ENCODE measurements at places on chromosomes 1 and 21.

DNA sequence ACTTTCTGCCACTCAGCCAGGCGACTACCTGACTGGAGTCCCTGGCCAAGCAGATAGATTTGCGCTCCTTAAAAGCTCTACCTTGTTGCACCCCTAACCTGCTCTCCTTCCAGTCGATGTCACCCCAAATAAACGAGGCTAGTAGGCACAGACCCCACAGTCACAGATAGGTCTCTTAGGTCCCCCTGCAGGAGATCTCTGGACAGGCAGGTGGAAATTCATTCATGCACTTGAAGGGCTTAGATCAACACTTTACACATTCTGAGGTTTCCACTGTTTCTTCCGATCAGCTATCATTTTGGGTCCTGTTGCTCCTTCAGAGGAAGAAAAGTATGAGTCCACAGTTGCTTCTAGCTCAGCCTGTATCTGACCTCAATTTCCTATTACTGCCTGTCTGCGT lies 272.6 kb upstream of the FMN2 start:
- no peak for DNase-seq

DNA sequence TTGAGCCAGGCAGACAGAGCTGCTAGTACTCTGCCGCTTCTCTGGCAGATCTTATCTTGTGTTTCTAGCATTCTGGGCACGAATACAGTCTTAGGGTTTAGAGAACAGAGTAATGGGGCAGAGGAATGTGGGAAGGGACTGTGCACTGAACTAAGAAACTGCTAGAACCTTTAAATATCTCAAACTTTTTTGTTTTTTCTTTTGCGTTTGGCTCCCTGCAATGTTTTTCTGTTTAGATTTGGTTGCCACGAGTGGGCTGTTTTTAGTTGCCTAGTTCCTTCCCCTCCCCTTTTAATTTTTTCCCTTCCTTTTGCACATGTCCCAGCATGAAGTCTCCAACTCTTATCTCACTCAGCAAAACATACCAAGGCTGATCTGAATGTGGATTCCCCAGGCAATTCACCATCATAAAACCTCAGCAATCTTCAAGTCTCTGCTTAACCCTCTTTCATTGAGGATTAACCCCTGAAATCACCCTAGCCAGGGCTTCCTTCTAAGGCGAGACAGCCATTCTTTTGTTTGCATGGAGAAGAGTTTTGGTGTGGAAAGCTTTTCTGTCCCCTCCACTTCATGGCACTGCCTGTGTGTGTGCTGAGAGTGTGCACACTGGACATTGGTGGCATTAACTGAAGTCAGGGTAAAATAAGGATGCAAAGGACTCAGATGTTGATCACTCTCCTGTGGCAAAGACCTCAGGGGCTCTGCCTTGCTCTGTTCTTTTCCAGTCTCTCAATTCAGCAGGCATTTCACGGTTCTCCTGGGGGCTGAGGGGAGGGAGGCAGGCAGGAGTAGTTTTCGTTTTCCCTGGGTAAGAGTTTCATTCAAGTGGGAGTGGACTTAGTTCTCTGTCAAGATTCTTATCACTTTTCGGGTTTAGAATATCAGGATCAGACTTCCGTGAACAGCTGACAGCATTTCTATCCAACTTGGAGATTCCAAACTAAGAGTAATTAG lies 2.8 kb upstream of the ATF3 start:
- no peak for DNase-seq

DNA sequence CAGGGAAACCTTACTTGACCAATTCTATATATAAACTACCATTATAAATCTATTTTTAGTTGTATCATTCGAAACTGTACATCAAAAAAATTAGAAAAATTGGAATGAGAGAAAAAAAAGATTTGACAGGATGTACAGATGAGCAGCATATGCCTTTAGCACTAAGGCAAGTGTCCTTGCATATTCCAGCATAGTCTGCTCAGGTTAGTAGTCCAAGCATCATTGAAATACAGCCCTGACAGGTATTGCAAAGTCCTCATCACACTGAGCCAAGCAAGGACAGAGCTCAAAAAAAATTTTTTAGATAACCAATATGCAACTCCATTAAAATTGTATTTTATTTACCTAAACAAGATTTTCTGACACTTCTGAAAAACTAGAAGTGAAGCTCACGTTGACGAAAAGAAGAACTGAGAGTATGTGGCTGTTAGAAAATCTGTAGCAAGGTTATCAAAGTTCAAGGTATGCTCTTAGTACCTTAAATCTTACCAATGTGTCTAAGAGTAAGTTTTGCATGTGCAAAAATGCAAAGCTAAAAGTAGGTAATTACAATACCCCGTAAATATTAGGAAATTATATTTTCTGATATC lies 465.6 kb upstream of the ADGRL4 start:
- DNase-seq, result no peak

DNA sequence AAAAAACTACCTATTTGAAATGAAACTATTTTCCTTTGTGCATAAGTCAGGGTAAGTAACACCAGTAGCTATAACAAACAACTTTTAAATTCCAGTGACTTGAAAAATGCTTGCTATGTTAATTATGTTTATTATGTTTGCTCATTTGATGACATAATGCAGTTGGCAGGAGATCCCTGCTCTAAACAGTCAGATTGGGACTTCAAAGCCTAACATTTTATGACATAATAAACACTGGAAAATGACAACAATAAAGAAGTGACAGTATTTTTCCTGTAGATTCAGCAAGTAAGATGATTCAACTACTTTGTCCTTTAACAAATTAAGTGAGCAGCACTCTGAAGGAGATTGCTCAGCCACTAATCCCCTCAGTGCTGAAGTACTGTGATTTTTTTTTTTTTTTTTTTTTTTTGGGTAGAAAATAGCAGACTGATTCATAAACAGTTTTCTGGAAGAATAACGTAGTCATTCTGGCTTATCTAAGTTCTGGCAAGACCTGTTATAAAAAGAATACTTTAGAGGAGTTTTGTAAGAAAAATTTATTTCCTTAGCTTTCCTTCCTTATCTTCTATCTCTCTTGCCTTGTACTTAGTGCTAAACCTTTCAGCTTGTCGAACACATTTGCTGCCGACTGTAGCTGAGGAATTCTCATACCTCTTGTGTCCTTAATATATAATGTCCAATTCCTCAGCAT lies 207.2 kb downstream of the PTGER3 start:
- no peak for DNase-seq

- DNase-seq, result no peak
Measured at GRCh38 chr1:183407961-183408360, 10.2 kb downstream of the NMNAT2 start.

DNA sequence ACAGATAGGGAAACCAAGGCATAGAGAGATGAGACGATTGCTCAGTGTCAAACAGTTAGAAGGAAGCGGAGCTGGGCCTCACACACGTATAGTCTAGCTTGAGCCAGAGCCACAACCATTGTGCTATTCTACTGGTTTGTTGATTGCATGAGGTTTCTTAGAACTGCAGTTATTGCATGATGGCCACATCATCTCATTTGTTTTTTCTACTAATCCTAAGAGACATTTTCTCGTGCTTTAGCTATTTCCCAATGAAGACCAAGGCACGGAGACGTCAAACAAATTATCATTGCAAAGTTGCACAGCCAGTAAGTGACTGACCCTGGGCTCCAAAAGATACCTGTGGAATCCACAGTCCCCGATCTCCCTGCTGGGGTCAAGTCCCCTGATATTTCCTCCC lies 25.1 kb upstream of the ZNF362 start:
- no peak for DNase-seq

- no peak for DNase-seq
Measured at GRCh38 chr1:200401263-200401662, 8.6 kb downstream of the ZNF281 start.

DNA sequence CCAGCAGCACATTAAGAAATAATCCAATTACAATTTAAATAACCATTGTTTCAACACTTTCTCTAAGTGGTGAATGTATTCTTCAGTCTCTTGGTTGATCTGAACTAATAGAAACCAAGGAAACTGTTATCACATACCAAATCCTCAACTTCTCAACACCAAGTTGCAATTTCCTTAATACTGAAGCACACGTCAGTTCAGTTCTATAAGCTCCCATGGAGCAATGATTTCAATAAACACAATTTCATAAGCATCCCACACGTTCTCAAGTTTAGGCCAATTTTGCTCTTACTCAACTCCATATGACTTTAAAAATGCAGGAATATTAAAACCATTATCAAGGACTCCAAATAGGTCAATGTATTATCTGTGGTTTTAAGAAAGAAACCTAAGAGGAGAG lies 5.8 kb upstream of the ERG start:
- no peak for DNase-seq

- DNase-seq, result no peak
Measured at GRCh38 chr1:109909561-109909960, 1.1 kb upstream of the CSF1 start.

DNA sequence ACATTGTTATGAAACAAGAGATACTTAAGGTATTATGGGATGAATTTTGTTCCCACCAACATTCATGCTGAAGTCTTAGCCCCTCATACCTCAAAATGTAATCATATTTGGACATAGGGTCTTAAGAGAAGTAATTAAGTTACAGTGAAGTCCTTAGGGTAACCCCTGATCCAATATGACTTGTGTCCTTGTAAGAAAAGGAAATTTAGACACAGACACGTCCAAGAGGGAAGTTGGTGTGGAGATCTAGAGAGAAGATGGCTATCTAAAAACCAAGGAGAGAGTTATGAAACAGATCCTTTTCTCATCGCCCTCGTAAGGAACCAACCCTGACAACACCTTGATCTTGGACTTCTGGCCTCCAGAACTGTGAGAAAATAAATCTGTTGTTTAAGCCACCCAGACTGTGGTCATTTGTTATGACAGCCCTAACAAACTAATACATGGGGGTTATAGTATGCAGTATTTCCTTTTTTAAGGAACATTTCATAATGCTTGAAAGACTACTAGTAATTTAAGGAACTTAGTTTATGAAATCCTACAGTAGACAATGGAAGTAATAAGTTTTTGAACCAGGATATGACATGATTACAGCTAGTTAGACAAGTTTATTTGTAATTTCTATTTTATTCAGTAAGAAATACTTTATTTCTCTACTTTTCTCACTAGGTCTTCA lies 875.5 kb upstream of the ADGRL2 start:
- no peak for DNase-seq

- no peak for DNase-seq
Measured at GRCh38 chr1:233427907-233428306, 100.4 kb downstream of the MAP3K21 start.

- no peak for DNase-seq
Measured at GRCh38 chr21:46066591-46067331, 31.2 kb upstream of the COL6A2 start.

DNA sequence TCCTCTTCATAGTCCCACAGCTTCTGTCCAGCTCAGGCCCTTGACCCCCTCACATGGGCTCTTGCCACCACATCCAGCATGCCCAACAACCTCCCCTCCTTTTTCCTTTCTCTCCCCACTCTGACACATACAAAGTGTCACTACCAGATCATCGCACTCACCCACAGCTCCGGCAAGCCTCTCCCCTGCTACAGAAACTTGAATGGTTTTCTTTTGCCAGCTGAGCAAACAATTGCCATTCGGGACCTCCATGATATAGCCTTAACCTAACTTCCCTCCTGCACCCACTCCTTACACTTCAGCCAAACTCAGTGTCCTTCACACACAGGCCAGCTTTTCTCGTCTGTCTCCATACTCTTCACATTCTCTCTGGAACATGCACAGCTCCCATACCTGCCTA lies 43.3 kb downstream of the MAB21L3 start:
- DNase-seq, result no peak

- DNase-seq, result no peak
Measured at GRCh38 chr1:7376676-7377075, 394.4 kb upstream of the VAMP3 start.

DNA sequence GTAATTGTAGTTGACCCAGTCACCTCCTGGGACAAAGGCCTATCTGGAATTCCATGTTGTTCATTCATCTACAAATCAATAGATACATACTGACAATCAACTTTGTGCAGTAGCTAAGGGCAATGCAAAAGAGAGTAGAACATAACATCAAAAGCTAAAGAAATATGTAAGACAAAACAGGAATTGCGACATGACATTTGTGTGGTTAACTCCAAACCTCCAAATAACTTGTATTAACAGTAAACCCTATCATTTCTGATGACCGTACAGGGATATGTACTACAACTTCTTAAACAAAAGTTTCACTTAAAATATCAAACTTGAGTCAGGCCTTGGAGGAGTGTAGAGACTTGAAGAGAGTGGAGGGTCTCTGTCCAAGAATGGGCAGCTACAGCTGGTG lies 317.6 kb downstream of the SPATA17 start:
- no peak for DNase-seq

- DNase-seq, result no peak
Measured at GRCh38 chr1:240457203-240457602, 154.8 kb downstream of the GREM2 start.

DNA sequence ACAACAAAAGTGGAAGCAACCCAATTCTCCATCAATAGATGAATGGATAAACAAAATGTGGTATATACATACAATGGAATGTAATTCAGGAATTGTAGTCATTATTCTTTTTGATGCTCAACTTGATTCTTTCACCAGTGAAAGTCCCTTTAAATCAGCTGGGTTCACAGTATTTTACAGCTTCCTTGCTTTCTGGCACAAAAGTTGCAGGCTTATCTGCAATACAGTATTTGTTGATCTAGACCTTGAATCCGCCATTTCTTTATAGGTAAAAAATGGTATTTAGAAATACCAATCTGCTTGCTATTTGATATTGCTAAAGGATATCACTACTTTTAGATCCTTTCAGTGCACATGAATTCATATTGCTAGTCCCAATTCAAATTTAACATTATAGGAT lies 44.7 kb upstream of the ERO1B start:
- no peak for DNase-seq

GRCh38 chr1:212640223-212640878 lies 31.8 kb downstream of the ATF3 start:
- no peak for DNase-seq

- no peak for DNase-seq
Measured at GRCh38 chr21:20106368-20106767, 891.8 kb upstream of the NCAM2 start.

DNA sequence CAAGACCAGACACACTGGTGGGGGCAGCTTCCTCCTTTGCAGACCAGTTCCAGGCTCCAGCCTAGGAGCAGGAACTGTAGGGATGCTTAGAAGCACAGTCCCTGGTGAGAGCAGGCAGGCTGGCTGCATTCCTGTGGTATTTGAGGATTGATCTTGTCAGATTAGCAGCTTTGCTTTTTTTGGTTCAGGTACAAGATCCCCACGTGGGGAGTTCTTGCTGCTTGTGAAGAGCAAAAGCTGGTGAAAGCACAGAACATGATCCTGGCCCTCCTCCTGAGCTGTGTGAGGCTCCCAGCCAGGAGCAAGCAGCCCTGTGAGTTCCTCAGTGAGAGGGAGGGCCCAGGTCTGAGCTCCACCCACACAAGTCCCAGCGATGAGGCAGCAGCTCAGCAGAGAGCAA lies 75.3 kb upstream of the ARTN start:
- DNase-seq, result peak; percentile 58
